ENCODE measurements at places on chromosomes 4 and X. TPM values are rescaled to one million over a fixed set of nuclear protein-coding genes. Genes with fewer than 3 reads are reported as not detected.

DNA sequence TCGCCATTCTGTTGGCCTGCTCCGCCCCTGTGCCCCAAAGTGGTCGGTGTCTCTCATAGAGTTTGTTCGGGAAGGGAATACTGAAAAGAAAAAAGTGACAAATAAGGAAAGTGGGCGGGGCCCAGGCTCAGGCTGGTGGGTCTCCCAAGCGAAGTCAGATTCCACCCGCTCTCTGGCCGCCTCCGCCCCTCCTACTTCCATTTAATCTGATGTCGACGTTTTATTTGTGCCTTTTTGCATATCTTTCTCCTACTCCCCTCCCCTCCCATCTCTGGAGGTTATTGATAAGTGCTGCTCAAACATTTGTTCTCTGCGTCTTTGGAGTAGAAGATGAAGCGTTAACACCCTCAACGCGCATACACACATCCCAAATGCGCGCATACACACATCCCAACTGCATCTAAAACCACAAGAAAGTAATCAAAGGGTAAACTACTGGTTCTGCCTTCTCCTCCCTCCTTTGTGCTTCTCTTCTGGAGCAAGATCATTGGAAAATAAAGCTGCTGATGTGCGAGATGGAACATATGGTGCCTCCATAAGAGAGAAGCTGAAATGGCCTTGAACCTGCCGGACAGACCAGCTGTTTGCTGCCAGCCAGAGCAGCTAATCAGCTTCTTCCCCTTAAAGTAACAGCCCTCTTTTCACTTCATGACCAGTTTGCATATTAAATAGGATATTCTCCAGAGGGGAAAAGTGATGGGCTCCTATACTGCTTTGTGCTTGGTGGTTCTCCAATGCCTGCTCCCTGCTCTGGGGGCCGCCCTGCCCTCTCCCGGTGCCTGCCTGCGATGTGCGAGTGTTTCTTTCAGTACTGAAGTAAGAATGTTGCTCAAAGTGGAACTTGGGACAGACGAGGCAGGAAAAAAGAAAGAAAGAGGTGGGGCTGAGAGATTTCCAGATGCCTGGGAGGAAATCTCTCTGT, 3.1 kb downstream of the MAMLD1 start:
- DNase-seq, result peak; percentile 62

DNA sequence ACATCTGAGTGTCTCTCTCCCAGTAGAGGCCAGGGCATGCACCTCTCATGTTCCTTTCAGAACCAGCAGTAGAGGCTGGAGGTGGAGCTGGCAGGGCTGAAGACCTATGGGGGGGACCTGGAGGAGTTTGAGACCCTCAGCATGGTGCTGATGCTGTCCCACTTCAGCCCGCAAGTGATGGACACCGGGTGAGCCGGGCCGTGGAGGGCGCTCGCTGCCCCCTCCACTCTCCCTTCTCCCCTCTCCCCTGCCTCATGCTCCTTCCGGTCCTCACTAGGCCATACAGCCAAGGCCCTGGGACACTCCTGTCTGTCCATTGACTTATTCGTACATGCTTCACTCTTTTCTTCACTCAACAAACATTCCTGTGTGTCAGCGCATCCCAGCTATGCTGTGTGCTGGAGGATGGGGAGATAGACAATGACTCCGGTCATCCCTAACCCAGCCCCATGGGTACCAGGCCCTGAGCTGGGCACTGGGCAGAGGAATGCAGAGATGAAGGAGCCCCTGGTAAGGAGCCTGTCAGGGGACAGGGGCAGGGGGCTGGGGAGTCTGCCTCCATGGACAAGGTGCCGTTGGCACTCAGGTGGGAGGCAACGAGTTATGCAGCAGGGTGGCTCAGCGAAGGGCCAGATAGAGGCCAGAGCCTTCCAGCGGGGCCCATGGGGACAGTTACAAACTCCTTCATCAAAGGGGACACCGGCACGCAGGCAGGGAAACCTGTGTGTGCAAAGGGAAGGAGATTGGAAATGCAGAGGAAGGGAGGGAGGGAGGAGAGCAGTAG, 28.4 kb upstream of the WFS1 start:
- no peak for DNase-seq

DNA sequence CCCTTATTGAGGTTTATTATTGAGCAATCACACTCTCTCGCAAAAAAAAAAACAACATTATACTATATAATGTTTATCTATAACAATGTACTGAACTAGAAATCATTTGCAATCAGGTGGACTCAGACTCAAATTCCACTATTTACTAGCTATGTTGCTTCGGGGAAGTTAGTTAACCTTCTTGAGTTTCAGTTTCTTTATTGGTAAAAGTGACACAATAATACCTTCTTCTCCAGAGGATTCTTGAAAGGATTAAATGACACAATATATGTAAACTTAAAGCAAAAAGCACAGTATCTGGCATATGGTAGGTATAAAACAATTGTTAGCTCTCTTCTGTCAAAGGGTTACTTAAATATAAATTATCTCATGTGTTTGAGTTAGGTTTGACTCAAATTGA, 31.5 kb upstream of the HDAC8 start:
- DNase-seq, result no peak

- no peak for DNase-seq
Observed at GRCh38 chr4:120403296-120403695, 336.6 kb upstream of the MAD2L1 start.

GRCh38 chr4:5051278-5052203, at the start of gene STK32B:
STK32B (plus strand) TSS chr4:5051480.
- peak; percentile 39 for DNase-seq

GRCh38 chr4:12846368-12846767, 637.8 kb downstream of the RAB28 start:
- no peak for DNase-seq

DNA sequence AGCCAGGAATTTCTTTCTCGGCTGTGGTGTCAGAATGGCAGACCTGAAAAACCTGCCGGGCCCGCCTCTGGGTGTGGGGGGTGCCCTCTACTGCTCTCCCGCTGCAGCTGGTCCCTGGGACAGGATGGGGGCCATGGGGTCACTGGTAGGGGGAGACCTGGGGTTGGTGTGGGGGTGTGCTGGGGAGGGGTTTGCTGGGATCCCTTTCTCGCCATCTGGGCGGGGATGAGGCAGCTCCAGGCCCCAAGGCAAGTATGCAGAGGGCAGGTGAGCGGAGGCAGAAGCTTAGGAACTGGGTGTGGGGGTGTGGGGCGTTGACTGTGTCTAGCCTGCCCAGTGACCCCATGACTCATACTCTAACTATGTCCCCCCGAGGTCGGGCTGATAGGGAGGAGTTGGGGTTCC, 884 bp downstream of the CCDC120 start:
- DNase-seq, result no peak

DNA sequence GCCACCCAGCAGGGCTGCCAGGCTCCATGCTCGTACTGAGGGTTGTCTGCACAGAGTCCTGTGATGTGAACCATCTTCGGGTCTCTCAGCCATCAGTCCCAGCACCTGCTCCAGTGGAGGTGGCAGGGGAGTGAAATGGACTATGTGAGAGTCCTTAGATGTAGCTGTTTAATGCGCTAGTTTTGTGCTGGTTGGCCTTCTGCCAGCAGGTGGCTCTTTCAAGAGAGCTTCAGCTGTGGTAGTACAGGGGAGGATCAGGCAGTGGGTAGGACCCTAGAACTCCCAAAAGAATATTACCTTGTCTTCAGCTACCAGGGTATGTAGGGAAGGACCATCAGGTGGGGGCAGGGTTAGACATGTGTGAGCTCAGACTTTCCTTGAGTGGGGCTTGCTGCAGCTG, 1066.0 kb downstream of the GLUD2 start:
- no peak for DNase-seq

- DNase-seq, result no peak
Observed at GRCh38 chr4:105634402-105635080, 73.9 kb downstream of the INTS12 start.

DNA sequence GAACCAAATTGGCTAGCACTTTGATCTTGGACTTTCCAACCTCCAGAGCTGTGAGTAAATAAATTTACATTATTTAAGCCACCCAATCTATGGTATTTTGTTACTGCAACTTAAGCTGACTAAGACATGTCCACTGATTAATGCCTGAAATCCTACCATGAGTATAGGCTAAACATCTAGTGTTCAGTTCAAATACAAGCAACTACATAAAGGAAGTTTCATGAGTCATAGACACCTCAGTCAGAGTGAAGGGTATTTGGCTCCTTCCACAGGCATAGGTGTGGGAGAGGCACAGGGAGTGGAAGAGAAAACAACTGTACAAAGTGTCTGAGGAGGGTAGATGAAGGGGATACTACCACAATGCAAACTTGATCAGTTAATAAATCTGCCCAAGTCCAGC, 35.5 kb upstream of the PCDH19 start:
- DNase-seq, result no peak

- DNase-seq, result no peak
Observed at GRCh38 chr4:147737623-147738022, 5.7 kb downstream of the ARHGAP10 start.

- no peak for DNase-seq
Observed at GRCh38 chr4:56271131-56271530, 116.2 kb downstream of the AASDH start.

GRCh38 chr4:88327665-88328064, 43.3 kb upstream of the PPM1K start:
- no peak for DNase-seq

- no peak for DNase-seq
Observed at GRCh38 chr4:133972586-133972985, 229.0 kb downstream of the PABPC4L start.

DNA sequence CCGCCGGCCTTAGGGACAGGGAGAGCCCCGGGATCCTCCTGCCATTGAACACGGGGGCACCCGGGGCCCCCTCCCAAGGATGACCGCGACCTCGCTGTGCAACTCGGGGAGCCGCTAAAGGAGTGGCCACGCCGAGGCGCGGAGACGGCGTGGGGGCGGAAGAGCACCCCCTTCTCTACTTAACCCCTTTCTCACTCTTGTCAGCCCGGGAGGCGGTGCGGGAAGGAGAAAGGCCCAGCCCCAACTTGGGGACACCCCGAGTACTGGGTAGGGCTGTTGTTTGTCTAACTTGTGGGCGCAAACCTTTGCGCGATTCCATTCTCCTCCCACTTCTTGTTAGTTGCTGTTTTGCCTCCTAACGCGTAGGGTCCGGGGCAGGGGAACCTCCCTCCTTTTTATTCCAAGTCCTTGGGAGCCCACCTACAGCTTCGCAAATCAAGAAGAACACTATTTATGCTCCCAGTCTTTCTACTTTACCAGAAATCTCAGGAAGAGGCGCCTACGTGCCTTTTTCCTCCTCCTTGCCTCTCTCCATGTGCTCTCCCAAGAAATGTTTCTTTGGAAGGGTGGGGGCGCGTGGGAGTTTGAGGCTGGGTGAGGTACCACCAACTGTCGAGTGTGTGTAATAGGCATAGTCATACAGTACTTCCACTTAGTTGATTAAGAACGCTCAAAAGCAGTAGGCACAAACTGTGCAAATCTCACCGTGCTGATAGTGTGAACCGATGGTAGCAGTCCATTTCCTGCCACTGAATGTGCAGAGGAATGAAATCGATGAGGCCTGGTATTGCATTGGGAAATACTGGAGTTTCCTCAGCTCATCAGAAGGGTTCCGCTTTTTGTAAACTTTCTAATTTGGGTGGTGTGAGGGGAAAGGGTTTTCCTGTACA, 813 bp downstream of the DIAPH2 start:
- peak; percentile 32 for DNase-seq

GRCh38 chrX:110432091-110432905, 73.7 kb downstream of the RTL9 start:
- DNase-seq, result no peak

GRCh38 chr4:45580334-45580733, 543.5 kb downstream of the GABRG1 start:
- DNase-seq, result no peak

DNA sequence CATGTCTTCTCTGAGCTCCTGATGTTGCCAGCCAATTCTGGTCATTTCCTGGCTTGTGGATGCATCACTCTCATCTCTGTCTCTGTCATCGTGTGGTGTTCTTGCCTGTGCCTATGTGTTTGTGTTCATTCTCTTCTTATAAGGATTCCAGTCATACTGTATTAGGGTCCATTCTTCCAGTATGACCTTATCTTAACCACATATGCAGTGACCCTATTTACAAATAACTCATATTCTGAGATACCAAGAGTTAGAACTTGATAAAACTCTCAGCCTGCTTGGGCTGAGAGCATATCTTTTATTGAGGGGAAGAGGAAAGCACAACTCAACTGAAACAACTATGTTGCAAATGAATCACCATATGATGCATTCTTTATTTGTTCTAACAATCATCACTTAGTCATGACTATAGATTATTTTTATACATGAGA, 189.0 kb upstream of the ANXA10 start:
- DNase-seq, result no peak

DNA sequence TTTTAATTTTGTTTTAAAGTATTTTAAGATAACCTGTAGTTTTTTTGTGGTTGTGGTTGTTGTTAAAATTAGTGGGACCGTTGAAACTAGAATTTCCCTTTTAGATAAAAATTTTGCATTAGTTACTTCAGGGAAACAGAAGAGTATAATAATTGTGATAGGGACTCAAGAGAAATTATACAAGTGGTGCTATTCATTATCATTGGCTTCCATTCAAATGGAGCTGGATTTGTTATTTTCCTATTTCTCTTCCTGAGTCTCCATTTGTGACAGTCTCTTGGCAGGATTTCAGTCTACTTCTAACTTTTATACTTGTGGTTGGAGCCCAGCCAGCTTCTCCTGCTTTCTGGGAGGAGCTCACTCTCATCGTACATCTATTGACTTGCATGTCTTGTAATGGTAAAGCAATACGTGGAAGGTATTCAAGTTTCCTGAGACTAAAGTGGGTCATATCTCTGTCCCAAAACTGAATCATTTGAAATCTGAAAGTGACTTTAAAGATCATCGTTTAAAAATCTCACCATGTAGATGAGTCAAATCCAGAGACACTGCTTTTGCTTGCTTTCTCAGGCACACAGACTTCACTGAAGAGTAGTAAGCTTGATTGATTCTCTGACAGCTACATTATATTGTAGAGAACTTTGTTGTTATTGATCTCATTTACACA, 155.8 kb downstream of the RPA4 start:
- no peak for DNase-seq

Gene EFHC2
- total RNA-seq, result 0.08 TPM

Gene IL21
- total RNA-seq, result not detected

Gene STATH
- not detected for total RNA-seq

Gene ARHGAP4
- 28.1 TPM for total RNA-seq

Gene NIPAL1
- 10.7 TPM for total RNA-seq

Gene AKAP4
- not detected for total RNA-seq

Gene SLC16A2
- total RNA-seq, result 10.0 TPM

Gene MAGEA10
- not detected for total RNA-seq

Gene EFNB1
- 8.3 TPM for total RNA-seq

Gene TDO2
- 163 TPM for total RNA-seq

Gene EXOC1L
- total RNA-seq, result not detected

Gene SPIN2A
- total RNA-seq, result 0.42 TPM

Gene TRMT2B
- total RNA-seq, result 10.3 TPM
